Activated CD8-positive, alpha-beta memory T cell treated with anti-CD3 and anti-CD28 coated beads for 48 hours (primary cell): ENCODE measurements at places on chromosomes 7 and 10.

DNA sequence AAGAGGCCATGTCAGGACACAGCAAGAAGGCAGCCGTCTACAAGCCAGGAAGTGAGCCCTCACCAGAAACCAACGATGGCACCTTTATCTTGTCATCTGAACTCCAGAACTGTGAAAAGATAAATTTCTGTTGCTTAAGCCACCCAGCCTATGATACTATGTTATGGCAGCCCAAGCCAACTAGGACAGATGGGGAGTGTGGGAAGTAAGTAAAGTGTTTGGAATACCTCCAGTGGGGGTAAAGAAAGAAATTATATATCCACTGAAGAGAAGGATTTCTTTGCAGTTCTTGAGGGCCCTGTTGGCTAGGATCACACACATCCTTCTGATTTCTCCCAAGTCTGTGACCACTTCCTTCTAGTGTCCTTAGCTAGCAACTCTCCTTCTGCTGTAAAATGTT lies 384.4 kb downstream of the TNS3 start:
- no peak for DNase-seq

DNA sequence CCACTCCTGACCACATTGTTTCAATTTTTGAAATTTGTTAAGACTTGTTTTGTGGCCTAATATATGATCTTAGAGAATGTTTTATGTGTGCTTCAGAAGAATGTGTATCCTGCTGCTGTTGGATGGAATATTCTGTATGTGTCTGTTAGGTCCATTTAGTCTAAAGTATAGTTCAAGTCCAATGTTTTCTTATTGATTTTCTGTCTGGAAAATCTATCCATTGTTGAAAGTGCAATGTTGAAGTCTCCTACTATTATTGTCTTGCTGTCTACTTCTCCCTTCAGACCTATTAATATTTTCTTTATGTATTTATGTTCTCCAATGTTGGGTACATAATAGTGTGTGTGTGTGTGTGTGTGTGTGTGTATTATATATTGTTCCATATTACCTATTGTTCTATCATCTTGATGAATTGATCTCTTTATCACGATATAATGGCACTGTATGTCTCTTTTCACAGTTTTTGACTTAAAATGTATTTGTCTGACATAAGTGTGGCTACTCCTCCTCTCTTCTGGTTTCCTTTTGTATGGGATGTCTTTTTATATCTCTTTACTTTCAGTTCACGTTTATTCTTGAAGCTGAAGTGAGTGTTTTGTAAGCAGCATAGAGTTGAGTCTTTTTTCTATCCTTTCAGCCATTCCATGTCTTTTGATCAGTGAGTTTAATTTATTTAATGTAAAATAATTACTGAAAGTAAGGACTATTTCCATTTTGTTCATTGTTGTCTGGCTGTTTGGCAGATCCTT lies 61.3 kb downstream of the AKR1D1 start:
- no peak for DNase-seq

GRCh38 chr10:125627646-125628045 lies 55.3 kb downstream of the TEX36 start:
- DNase-seq: no peak

DNA sequence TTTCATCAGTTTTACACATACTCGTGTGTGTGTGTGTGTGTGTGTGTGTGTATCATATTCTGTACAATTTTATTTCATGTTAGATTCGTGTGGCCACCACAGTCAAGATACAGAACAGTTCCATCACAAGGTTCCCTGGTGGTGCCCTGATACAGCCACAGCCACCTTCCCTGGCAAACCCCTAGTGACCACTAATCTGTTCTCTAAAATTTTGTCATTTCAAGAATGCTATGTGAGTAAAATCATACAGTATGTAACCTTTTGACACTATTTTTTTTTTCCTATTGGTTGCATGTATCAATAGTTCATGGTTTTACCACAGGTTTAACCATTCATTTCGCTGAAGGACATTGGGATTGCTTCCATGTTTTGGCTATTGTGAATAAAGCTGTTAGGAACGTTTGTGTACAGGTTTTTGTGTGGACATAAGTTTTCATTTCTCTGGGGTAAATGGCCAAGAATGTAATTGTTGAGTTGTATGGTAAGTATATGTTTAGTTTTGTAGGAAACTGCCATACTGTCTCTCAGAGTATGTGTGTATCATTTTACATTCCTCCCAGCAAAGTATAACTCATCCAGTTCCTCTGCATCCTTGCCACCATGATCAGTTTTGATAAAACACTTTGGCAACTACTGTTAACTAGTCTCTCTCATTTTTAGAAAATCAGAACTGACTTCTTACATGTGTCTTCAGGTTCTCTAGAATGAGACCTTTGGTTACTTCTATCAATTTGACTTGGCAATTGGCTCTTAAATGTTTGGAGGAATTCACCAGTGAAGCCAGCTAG lies 20.6 kb downstream of the KLHDC10 start:
- no peak for DNase-seq

GRCh38 chr10:55631071-55631654 lies 729.9 kb downstream of the ZWINT start:
- DNase-seq: no peak

DNA sequence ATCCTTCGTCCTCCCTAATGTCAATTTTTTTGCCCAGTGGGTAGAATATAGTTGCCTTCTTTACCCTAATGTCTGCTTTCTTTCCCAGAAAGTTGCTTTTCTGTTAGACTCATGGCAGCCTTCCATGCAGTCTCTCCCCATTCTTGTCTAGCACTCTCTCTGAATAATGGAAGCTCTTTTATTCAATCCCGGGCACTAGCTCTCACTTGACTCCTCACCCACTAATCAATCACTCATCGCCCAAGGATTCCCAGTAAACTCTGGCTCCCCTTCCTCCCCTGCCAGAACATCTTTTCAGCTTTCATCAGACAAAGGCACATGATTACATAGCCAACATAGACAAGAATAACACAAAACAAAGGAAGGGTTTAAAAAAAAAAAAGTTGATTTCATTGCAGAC lies 100.2 kb upstream of the RELN start:
- no peak for DNase-seq

DNA sequence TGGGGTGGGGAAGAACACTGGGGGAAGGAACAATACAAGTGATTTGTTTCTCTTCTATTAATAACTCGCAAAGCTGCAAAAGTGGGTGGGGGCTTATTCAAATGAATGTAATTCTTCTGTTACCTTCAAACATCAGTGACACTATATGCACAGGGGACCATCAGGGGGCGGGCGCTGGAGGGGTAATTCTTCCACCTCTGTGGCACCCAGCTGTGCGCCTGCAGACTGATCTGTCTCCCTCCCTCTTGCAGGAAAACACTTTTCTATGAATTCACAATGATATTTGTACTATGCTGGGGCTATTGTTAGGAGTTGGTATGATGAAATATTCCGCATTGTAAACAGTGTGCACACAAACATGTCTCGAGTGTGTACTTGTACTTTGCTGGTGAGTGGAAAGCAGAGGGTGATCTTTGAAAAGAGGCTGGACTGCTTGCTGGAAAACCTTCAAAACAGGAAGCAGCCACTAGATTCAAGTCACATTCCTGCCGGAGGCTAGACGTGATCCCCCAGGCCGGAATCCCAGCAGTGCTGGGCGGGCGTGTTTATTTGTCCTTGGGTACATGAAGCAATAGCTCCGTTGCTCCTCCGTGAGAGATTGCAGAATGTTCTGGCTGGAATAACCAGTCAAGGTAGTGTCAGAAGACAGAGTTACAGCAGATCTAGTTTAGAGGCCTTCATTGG lies 15.8 kb upstream of the BNIP3 start:
- DNase-seq: no peak

DNA sequence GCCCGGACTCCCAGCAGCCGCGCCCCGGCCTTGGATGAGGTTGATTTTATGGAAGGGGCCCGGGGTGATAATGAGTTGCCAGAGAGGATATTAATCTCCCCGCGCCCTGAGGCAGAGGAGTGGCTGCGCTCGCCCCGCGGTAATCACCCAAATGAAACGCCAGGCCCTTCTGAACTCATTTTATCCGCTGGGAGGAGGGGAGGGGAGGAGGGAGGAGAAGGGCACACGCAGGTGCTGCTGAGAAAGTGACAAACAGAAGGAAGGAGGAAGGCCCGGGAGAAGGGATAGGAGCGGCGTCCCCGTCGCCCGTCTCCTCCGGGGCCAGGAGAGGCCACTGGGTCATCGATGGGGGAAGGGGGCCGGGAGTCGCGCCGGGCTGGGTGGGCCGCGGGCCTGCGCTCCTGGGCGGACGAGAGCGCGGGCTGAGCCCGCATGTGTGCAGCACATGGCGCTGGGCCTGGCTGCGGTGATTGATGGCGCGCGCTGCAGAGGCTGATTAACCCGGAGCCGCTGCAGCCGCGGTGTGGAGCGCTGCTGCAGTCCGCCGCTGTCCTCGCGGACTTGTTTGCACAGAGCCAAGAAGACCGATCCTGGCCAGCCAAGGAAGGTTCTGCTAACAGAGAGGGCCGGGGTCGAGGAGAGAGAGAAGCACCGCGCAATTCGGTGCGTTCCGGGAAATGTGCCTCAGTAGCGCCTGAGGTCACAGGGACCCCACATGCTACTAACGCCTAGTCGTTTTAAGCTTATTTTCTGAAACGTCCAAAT lies 6.5 kb downstream of the MNX1 start:
- DNase-seq: no peak
